ENCODE measurements at places on chromosomes 1 and 21.

GRCh38 chr1:7366286-7366954 lies 404.7 kb upstream of the VAMP3 start:
- no peak for DNase-seq

DNA sequence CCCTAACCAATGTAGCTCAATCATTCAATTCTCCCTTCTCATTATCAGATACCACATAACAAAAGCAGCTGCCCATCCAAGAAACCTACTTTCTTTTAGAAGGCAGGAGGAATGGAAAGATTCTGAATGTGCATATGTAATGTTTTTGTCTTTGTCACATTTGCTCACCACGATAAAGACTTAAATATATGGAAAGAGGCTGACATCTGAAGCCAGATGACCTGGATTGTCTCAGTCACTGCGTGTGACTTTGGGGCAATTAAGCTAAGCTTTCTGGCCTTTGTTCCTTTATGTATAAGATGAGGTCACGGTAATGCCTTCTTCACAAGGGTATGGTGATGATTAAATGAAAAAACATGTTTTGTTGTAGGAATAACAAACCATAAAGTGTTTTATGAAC lies 42.6 kb downstream of the LRRC52 start:
- DNase-seq: no peak

GRCh38 chr1:35585281-35585680 lies 12.2 kb downstream of the TFAP2E start:
- DNase-seq: no peak

- no peak for DNase-seq
These were observed 13.2 kb downstream of the MYBPH start for GRCh38 chr1:203162403-203162802.

DNA sequence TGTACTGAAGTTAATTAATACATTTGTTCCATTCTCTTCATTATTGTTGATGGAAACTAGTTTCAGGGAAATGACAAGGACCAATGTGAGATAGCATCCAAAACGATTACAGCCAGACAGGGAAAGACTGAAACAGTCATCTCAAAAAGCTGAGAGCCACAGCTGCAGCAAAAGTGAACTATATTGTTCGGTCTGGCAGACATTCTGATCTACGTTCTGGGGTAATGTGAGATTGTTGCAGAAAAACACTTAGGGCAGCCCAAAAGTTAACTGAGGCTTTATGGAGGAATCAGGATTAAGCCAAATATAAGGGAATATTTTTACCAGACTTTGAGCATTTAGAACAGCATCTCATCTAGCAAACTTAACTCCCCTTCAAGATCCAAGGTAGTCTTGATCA lies 112.9 kb downstream of the LRRC40 start:
- no peak for DNase-seq

DNA sequence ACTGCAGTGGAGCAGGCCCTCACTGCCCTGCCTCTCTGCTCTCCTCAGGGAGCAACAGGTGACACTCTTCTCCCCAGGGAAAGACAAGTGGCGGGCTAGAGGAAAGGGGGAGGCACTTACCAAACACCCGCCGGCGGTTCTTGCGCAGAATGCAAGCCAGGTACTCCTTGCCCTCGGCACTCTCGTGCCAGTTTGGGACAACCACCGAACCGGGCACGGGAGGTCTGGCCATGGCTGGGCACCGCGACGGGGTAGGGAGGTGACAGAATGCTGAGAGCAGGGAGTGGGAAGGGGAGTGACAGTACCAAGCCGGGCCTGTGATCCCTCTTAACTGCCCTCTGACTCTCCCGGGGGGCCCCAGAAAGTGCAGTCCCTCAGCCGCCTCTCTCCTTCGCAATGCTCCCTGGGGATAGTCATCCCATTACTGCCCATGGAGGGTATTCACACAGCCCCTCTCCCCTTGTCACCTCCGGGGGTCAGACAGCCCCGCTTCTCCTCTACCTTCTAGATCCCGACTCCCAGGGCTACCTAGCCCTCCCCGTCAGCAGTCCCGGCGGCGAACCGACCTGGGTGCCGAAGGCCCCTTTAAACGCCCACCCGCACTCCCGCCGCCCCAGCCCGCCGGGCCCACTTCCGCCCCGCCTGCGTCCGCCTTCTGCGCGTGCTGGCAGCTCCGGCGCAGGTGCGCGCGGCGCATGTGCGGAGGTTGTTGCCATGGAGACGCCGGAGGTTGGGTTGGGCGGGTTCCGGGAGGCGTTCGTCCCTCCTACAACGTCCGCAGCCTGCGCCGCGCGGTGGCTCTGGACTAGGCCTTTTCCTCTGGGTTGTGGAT lies at the start of gene CPLANE2:
TSS of gene CPLANE2 (minus strand) at position 673 of the 832 bp plus-strand sequence. CDS start at position 232, 441 bp downstream.
- peak; percentile 85 for DNase-seq

DNA sequence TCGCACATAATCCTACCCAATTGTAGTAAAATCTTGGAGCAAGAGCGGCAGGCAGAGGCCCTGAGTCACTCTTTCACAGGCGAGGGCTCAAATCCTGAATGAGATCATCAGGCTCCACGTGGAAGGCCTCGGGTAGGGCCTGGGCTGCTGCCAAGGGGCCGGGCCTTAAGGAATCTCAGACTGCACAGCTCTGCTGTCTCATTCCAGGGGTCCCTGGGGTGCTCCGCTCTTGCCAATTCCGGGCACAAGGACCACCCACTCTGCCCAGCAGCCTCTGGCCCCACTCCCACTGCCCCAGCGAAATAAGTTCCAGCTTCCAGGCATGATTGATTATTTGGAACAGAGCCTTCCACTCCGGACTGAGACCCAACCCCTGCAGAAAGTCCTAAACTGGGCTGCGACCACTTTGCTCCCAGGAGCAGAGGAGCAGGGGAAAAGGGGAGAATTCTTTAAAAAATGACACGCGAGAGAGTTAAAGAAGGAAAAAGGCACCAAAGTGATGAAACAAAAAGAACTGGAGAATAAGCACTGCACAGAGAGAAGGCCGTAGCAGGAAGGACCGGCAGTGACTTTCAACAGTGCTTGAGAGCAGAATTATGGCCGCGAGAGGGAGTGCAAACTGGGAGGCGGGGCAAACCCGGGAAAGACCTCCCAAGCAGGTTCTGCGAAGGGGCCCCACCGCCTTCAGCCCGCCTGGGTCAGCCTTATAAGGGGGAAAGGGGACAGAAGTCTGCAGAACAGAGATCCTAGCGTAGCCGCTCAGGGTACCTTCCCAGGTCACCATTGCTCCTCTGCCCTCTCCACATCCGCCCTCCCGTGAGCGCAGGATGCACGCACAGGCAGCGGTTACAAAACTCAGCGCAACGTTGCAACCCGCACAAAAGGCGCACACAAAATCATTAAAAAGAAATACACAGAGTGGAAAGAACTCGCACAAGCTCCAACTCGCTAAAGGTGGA lies 2.0 kb downstream of the ADAMTS1 start:
- DNase-seq: peak; percentile 95

- no peak for DNase-seq
These were observed 29.0 kb downstream of the PCNT start for GRCh38 chr21:46352913-46353312.

DNA sequence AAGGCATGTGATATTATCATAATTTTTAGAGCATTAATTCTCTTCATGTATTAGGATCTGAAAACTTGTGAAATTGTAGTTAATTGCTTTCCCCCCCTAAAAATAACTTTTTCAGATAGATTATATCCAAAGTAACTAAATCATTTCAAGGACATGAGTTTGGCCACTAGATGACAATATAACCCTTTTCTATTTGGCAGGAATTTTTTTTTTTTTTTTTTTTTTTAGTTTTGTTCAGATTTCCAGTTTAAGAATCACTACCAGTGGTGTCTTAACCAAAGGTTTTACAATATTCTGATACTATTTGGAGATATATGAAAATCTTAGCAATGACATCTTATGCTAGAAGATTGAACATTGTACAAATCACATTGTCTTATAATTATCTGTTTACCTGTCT lies 370.8 kb downstream of the AMY1C start:
- no peak for DNase-seq

DNA sequence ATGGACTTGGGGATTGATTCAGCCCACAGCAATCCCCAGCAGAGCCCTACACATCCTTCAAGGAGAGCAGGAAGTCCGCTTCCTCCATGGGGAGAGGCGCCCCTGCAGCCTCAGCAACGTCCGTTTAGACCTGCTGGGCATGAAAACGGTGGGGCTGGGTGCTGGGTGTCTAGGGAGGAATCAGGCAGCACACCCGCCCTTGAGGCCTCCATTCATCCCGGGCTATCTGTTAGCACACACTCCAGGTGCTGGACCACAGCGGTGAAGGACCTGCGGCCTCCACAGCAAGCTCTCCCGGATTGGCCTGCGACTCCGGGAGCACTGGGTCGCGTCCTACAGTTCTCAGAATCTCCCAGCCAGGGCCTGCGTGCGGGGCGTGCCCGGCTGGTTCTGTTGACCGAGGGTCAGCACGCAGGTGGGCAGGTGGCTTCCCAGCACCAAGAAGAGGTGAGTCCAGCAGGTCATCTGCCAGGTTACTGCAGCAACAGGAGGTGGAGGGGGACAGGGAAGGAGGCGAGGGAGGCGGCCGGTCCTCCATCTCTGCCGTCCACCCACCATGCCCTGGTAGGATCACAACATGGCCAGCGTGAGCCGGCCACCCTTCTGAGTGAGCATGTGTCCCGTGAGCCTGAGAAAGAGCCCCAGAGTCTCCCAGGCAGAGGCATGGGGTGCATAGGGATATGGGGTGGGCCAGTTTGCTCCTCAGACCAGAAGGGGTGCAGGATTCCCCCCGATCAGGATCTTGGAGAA lies 96.6 kb downstream of the RIPK4 start:
- DNase-seq: no peak

- peak; percentile 43 for DNase-seq
These were observed 92.3 kb upstream of the NFIA start for GRCh38 chr1:60989749-60990713.

DNA sequence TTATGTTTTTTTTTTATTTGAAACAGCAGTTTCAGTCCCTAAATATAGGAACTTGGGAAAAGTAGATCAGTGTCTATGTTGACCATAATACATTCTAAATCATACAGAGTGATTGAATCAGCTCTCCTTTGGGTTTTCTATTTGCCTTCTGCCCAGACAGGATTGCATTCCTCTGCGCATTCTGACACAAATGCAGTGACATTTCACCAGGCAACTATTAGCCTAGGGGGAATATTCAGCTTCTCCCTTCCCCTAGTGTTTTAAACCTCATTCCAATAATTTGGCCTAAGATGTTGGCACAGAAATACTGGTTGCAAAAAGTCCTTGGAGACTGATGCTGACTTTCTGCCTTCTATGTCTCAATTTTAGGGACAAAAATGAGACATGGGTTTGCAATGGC lies 172.8 kb downstream of the PTGER3 start:
- no peak for DNase-seq

DNA sequence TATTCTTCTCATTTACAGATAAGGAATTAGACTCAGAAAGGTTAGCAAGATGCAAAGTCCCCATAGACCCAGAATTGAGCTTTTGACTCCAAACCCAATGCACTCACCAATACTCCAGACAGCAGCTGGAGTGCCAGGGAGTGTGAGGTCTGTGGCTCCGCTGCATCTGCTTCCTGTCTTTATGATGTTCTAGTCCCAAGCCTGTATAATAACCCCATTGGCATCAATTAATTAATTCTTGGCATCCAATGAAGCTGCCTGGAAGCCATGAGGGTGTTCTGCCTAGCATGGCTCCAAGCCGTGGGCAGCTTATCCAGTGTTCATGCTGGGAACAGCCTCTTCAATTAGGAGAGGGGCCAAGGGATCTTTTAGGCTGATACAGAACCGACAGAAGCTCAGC lies 188.7 kb downstream of the GIPC2 start:
- no peak for DNase-seq

DNA sequence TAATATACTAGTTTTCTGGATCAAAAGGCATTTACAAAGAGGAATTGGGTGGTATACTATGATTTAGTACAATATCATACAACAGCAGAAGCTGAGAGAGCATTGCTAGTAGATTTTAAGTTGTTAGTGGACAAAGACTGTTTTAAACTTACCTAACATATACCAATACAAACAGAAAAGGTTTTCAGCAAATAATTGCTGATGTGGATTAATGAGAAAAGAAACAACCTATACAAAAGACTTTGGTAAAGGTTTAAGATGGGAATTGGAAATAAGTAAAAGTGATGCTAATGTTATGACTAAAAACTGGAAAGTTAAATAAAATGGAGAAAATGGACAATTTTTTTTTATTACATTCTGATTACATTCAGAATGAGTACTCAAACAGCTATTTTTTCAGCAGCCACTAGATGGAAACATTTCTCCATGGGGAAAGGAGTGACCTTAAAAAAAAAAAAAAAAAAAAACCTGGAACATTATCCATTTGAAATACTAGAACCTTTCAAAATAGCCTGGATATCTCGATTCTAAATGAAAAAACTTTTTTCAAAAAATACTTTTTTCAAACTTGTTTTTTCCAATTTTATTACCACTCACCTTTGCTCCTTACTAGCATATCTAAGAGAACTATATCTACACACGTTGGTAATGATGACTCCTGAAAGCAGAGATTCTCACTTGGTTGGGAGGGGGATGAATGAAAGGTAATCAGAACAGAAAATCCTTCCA lies 55.4 kb downstream of the EPRS1 start:
- peak; percentile 41 for DNase-seq

DNA sequence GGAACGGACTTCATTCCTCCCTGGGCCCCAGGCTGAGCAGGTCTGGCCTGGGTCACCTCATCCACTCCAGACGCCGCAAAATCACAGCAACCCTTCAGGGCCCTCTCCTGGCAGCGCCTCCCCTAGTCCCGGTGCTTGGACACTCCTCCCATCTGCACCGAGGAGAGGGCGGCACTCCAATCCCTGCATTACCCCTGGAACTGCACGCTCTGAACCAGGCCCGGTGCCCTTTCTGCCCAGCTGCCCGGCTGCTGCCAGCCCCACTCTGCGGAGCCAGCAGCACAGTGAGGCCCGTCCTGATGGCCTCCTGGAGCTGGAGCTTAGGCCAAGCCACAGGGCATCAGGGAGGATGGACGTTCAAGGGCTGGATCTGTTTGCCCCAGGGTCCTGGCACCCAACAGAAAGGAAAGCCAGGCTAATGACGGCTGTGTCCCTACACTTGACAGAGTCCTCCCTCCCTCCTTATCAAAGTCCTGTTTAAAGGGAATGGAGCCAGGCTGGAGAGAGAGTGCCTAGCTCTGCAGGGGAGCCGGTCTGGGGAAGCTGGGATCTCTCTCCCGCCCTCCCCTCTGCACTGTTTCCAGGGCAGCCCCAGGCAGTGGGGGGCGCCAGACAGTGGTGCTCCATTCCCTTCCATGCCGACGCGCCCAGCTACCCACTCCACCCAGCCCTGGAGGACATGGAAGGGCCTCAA lies 12.7 kb downstream of the COL6A2 start:
- no peak for DNase-seq

DNA sequence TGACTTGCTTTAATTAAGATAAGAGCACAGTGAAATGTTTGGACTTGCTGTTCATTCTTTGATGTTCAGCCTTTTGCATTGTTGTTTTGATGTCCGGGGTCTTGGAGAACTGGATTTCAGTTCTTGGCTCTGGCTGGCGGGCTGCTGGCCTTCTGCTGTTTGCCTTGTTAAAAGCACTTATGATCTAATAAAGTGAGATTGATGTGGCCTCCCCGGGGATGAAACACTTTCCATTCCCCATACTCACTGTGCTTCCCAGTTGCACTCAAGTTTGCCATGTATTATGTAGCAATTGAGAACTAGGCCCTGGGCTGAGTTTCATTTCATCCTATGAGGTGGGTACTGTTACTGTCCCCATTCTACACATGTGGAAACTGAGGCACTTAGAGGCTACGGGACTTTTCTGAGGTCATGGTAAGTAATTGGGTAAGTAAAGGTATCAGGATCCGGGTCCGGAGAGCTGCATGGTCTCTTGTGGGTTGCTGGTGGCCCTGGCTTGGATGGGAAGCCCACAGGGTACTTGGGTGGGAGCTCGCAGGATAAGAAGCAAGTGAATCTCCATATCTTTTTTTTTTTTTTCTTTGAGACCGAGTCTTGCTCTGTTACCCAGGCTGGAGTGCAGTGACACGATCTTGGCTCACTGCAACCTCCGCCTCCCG lies 127.7 kb upstream of the ZBTB40 start:
- DNase-seq: no peak

Measured in amniotic epithelial cell (primary cell).